Activated CD4-positive, alpha-beta T cell treated with anti-CD3 and anti-CD28 coated beads, Interleukin-2, amount 50 U/mL, for 48 hours (primary cell): ENCODE measurements at places on chromosomes 12 and 14.

DNA sequence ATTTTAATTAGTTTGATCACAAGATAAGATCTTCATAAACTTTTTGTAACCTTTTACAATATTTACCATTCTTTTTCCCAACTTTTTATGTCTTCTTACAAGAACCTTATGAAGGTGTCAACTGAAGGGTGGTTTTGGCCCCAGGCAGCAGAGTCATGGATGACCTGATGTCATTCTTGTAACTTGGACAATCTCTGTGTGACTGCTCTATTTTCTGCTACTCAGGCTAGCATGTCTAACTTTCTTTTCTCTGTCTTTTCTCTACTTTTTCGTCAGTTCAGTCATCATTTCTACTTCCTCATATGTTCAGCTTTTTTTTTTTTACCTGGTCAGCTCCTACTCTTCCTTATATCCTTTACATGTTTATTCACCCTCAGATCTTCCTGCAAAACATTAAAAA is 150.7 kb upstream of the PTPRQ start:
- DNase-seq = no peak

- DNase-seq = no peak
Observed at GRCh38 chr12:121949648-121950397, 31.4 kb downstream of the CFAP251 start.

DNA sequence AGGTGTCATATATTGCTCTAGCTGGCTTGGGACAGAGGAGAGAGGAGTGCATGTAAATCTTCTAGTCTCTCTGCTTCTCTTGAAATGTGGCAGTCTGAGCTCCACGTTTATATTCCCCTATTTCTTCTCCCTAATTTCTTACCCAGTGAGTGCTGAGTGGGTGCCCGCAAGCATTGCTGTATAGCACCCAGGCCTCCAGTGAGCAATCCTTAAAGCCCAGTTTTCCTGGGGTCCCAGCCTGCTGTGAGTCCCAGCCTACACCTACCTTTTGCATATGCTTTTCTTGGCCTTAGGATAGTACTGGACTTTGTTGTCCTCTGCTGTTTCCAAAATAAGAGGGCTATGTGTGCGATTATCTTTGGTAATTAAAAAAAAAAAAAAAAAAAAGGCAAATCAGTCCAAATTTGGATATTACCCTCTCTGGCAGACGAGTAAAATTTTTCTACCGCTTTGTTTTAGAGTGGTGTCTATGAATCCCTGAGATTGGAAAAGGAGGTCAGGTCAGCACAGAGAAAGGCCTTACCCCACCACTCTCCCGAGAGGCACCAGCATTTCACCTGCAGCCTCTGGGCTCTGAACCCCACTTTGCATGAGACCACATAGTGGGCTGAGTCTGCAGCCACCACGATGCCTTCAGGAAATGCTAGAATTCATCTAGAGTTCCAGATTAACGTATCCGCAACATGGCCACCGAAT is 1.1 kb downstream of the MGST1 start:
- no peak for DNase-seq

DNA sequence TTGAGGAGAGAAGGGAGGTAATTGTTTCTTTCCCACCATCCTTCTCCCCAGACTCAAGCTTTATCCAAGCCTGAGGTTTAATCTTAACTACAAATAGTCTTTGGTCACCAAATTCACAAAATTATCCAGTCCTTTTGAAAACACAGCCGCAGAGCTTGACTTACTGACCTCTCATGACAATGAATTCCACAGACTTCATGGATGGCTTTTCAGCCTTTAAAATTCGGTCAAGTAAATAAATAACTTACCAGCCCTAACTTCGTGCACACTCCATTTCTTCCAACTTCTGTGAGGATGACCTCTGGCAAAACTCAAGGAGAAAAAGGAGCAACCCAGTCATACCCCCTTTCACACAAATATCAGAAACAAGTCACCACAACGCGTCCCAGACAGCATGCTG is 137.0 kb upstream of the CDKN3 start:
- DNase-seq = no peak

DNA sequence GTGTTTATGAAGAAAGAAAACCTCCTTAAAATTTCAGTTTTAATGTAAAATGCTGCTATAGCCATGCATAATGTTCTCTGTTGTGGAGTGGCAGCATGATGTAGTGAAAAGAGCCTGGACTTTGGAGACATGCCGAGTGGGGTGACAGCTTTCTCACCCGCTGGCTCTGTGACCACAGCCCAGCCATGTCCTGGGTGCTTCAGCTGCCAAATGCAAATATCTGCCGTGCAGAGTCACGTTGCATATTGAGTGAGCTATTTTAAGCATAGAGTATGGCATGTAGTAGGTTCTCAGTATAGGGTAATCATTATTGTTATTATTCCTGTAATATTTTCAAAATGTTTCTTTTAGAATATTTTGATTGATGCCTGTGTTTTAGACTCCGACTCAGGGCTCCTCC is 15.5 kb upstream of the TCTN2 start:
- DNase-seq = no peak

GRCh38 chr12:2268471-2269286 is 215.9 kb downstream of the CACNA1C start:
- no peak for DNase-seq

GRCh38 chr12:15996254-15996653 is 85.1 kb downstream of the DERA start:
- DNase-seq = no peak

DNA sequence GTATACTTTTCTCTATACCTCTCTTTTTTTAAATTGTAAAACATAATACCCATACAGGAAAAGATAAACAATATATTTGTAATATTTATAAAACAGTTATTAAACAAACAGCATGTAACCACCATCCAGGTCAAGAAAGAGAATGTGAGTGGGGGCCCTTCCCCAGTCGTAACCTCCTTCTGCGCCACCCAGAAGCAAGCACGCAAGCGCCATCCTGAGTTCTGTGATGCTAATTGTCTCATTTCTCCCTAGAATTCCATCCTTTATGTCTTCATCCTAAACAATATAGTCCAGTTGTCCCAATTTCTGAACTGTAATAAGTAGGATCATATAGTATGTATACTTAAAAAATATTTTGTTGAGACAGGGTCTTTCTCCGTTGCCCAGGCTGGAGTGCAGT is 129.5 kb downstream of the EXOC5 start:
- DNase-seq = no peak

DNA sequence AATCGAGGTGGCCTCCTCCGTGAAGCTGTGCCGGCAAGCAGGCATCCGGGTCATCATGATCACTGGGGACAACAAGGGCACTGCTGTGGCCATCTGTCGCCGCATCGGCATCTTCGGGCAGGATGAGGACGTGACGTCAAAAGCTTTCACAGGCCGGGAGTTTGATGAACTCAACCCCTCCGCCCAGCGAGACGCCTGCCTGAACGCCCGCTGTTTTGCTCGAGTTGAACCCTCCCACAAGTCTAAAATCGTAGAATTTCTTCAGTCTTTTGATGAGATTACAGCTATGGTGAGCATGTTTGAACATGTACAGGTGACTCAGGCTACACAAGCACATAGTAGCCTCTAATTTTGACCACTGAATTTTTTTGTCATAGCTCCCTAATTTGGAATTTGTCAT is 59.7 kb downstream of the ATP2A2 start:
- DNase-seq = no peak
